ENCODE measurements at places on chromosomes 4 and X.

- no peak for DNase-seq
These were observed 39.5 kb upstream of the CD40LG start for GRCh38 chrX:136608295-136608933.

DNA sequence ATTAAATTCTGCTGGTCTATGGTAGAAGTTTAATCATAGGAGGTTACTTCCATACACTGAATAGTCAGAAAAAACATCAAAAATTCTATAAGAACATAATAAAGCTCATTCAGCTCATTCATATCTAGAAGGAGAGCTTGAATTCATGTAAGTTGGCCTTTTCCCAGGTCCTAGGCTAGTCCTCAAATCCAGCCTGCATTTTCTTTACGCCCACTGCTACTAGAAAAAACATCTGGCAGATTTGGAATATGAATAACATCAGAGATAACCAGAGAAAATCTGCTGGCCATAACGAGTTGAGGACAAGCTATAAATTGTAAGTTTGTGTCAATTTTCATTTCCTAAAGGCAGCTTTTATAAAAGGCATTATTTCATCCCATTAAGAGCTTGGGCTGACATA, 95.5 kb downstream of the MXRA5 start:
- DNase-seq = peak; percentile 53

DNA sequence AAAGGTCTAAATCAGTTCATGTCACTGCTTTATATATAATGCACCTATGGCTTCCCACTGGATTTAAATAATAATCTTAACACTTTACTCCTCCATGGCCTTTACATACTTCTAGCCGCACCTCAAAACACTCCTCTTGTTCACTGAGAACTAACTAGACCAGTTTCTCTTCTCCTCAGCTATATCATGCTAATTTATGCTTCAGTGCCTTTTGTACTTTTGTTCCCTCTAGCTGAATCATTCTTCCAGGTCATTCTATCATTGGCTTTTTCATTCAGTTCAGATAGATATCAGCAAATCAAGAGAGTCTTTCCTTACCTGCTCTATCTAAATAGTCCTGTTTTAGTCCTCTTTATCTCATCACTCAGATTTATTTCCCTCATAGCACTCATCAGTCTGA, 64.2 kb downstream of the TET2 start:
- DNase-seq = no peak

GRCh38 chrX:65601530-65602220, 65.8 kb upstream of the MSN start:
- DNase-seq = peak; percentile 69

DNA sequence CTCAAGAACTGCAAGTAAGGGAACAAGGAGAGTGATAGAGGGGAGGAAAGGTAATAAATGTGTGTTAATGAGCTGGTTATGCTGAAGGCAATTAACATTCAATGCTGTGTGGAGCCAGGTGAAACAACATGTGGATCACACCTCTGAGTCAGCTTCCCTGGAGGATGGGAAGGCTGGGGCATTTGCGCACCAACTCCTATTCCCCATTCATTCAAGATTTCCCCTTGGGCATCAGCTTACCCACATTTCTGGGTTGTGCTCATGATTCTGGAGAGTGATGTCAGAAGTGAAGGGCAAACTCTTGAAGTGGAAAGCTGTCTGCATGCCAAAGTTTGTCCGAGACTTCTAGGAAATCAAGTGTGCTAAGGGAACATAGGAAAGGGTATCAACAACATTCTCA, 461.4 kb downstream of the MID1IP1 start:
- no peak for DNase-seq

- peak; percentile 71 for DNase-seq
These were observed 192.6 kb upstream of the FAM241A start for GRCh38 chr4:111952688-111953087.

DNA sequence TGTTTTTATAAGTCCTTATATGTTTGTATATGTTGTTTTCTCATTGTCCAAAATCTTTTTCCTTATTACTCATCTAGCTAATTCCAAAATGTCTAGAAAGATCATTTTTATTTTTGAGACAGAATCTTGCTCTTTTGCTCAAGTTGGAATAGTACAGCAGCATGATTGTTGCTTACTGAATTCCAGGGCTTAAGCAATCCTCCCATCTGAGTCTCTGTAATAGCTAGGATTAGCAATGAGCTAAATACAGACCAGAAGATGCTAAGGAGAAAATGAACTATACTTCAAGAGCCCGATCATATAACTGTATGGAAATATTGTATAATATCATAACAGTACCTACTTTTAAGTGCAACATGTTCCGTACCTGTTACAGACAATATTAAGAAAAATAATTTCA, 1027.0 kb downstream of the STIM2 start:
- no peak for DNase-seq

DNA sequence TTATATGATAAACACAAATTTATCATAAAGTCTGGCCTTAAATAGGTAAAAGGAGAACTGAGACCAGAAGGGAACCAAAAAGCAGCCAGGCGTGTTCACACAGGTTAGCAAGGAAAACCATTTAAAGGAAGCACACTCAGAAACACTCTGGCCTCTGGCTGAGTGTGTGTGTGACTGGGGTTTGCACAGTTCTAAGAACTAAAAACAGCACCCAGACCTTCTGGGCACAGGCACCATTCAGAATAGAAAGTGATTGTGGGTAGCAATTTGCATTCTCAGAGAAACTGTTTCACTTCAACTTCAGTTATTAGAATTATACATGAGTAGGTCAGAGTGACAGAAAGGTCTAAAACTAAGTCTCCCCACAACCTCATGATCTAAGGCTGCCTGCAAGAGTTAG, 10.0 kb downstream of the GPR82 start:
- DNase-seq = no peak

- no peak for DNase-seq
These were observed 25.6 kb downstream of the CHM start for GRCh38 chrX:86021652-86022289.

GRCh38 chrX:97639526-97639925, 755.8 kb downstream of the RPA4 start:
- no peak for DNase-seq

DNA sequence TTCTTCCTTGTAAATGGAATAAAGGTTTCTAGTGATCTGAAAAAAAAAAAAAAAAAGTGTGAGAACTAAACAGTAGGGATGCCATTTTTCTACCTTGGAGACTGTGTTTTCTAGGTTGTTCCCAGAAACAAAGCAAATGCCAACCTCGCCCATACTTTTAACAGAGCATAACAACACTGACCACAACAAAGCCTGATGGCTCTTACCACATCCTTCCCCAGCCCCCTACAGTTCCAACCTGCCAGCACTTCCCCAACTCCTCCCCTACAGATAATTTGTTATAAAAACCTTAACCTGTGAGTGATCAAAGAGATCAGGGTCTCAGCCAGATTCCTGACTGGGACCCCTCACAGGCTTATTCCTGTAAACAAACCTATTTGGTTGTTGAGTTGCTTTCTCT, 940.0 kb downstream of the SH3BGRL start:
- no peak for DNase-seq

DNA sequence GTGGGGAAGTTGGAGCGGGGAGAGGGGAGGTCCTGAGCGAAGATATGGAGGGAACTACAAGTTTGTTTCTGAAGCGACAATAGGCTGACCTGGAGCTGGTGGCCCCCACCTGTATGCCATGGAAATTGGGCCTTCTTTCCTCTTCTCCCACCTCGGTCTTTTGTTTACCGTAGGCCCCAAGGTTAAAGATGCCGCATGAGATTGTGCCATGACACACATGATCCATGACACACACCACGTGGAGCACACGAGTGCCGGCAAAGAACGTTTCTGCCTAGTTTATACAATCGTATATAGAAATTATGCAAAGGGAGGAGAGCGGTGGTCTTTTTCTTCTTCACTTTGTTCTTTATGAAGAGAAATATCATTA, 408 bp downstream of the TMEM33 start:
- peak; percentile 6 for DNase-seq

- DNase-seq = peak; percentile 10
These were observed 28.1 kb downstream of the LGI2 start for GRCh38 chr4:25002681-25003080.

DNA sequence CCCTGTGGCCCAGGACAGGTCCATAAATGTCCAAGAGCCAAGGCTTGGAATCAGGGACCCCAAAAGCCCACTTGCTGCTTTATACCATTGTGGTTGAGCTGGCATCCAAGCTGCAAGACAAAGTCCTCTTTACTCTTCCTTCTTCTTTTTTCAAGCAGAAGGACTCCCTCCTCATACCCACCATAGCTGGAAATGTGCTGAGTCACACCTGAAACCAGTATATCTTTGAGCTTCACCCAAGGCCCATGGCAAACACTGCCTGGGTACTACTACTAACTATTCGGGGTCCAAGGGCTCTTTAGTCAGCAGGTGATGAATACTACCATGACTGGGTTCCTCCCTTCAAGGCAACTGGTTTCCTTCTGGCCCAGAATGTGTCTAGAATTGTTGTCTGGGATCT, 37.3 kb upstream of the NMU start:
- DNase-seq = no peak

- DNase-seq = no peak
These were observed 188.5 kb upstream of the FTHL17 start for GRCh38 chrX:31260351-31260750.

GRCh38 chrX:133364865-133365264, 50.4 kb downstream of the GPC4 start:
- DNase-seq = peak; percentile 7

DNA sequence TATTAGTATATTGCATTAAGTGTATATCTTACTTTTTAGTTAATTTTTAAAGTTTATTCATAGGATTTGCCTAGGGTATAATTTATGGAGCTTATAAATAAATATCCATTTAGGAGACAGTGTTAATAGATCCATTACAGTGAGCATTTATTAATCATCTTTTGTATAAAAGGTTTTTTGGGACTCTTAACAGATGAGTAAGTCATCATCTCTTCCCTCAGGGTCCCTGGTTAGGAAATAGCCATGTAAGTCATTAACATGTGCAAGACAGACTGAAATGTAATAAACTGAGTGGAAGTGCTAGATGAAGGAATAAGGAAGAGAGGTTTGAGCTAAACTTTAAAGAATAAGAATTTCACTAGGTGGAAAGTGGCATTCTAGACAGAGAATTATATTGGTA, 69.2 kb downstream of the PAQR3 start:
- DNase-seq = no peak

GRCh38 chrX:55488006-55488592, 1.5 kb downstream of the USP51 start:
- no peak for DNase-seq

GRCh38 chr4:96312046-96312685, 472.3 kb downstream of the PDHA2 start:
- DNase-seq = no peak

GRCh38 chr4:82394896-82395295, 21.1 kb upstream of the HNRNPD start:
- DNase-seq = no peak

DNA sequence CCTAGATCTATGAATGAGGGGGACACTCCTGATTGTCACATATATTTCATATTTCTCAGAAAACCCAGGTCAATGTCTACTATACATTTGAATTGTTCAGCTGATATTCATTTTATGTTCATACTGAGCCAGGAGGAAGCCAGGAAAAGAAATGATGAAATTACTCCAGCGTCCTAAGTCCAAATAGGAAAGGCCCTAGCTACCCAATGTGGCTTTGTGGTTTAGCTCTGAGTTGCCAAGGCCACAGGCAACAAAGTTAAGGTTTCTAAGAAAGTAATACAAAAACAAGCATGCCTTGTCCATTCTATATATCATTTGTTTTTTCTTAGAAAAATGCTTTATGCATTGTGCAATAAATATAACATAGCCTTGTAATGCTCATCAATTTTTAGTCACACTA, 4.5 kb upstream of the CSN2 start:
- no peak for DNase-seq

- no peak for DNase-seq
These were observed 1456.1 kb upstream of the IGFBP7 start for GRCh38 chr4:58566260-58566659.

GRCh38 chr4:110823251-110823650, 200.4 kb upstream of the PITX2 start:
- peak; percentile 60 for DNase-seq

GRCh38 chr4:167380964-167381363, 146.7 kb upstream of the SPOCK3 start:
- no peak for DNase-seq

GRCh38 chr4:181650033-181650825, 593.0 kb upstream of the TENM3 start:
- DNase-seq = peak; percentile 12

DNA sequence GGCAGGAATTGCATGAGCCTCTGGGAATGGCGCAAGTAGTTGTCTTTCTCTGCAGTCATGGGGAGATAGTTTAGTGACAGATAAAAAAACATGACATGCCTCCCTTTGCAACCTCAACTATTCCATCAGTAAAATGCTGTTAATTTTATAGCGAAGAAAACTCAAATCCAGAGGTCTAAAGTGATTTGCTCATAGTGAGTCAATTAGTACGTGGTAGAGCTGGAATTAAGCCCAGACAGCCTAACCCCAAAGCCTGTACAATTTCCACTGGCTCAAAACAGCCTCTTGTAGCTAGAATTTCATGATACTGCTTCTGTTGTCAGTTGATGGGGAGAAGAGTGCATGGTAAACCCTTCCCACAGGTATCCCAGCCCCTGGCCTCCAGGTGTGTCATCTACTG, 81.3 kb upstream of the TRPC5 start:
- DNase-seq = peak; percentile 60

DNA sequence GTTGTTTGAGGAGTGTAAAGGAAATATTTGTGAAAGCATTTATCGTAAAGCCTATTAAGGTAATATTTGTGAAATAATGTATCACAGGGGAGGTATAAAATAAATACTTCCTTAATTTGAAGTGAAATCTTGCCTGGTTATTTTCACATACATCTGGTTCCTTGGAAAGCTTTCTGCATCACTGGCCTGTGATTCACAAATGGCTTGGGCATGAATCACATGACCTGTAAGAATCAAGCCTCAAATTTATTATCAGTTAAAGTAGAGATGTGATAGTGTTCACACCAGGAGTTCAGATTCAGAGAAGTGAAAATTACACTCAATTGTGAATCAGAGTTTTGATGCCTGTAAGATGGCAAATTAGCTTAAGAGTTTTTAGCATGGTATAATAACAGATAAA, 1911.4 kb downstream of the STIM2 start:
- peak; percentile 67 for DNase-seq

DNA sequence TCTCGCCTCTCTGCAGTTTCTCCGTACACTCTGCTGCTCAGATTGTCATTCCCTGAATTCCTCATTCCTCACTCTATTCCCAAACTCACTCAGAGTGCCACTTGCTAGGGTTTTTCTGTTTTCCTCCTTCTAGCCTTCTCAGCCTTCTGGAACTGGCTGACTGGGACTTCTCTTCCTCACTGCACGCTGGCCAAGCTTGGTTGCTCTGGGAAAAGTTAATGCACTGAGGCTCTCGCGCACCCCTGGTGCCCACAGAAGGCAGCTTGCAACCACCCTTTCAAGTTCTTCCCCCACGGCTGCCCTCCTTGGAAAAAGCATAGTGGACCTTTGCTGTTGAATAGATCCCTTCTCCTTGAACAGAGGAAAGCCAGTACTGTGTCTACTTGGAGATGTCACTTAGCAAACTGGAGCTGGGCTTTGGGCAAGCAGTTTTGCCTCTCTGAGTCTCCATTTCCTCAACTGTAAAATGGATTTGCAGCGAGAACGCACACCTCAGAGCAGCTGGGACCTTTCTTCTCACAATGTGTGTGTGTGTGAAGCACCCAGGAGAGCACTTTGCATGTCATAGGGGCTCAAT, 6.0 kb upstream of the CCKAR start:
- no peak for DNase-seq

- no peak for DNase-seq
These were observed 348.4 kb downstream of the FBXO8 start for GRCh38 chr4:173934933-173935620.

GRCh38 chr4:83629945-83630721, 94.2 kb downstream of the GPAT3 start:
- DNase-seq = peak; percentile 82

Measured in fibroblast of skin of abdomen (primary cell).